ENCODE measurements at places on chromosomes 6 and 20.
A peak's percentile ranks its signal among the peaks of the same experiment; 100 is the strongest.

GRCh38 chr6:14975471-14975817 lies 270.4 kb upstream of the JARID2 start:
- no peak for DNase-seq

DNA sequence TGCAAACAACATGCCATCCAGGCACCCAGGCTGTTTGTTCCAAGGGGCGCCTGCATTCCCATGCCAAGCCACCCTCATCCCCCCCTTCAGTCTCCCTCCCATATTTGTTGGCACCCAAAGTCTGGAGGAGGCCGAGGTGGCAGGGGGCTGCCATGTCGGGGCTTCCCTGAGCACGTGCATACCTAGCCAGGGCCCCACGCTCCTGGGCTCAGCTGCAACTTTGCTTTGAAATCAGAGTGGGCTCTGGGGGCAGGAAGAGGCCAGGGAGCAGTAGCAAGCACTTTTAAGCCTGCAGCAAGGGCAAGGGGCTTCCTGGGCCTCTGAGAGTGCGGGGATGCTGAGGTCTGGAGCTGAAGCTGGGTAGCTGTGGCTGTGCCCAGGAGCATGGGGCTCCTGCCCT lies 655.9 kb upstream of the EYS start:
- no peak for DNase-seq

DNA sequence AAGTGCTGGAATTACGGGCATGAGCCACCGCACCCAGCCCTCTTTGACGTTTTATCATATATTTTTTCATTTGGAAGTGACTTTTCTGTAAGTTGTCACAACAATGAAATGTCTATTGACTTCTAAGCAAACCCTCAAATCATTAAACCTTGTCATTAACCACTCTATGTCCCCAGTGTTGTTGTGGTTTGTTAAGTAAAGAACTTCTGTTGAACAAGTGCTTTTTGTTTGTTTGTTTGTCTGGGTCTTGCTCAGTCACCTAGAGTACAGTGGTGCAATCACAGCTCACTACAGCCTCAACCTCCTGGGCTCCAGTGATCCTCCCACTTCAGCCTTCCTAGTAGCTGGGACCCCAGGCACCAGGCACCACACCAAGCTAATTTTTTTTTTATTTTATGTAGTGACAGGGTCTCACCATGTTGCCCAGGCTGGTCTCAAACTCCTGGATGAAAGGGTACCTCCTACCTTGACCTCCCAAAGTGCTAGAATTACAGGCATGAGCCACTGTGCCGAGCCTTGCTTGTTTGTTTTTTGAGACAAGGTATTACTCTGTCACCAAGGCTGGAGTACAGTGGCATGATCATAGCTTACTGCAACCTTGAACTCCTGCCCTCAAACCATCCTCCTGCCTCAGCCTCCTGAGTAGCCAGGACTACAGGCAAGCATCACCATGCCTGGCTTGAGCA lies 57.6 kb upstream of the LOC128125822 start:
- DNase-seq, result no peak

DNA sequence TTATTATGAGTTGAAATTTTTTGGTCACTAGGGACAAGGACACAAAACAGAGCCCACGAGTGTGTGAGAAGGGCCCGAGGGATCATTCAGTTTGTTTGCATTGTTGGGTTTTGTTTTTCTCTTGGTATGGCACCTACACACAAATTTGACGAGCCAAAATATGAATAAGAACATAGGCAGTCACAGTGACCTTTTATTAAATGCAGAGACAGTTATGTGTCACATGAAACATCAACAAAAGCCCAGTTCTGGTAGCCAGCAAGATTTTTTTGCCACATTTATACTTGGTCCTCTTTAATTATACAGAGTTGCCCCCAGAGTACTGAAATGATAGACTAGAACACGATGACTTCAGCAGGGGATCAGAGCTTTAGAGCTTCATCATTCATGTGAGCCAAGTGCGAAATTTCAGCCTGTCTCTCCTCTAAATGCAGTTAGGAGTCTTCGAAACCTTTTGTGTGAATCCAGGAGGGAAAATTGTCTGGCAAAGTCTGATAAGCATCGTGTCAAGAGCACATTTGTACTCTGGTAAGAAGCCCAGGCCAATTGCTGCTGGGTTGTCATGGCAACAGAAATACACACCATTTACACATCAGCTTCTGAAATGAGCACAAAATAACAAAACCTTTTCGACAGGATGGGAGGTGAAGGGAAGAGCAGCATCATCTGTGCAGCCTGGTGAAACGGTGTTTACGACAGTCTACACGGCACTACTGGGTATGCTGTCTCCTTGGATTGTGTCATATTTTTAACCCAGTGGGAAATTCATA lies 79.2 kb upstream of the RIPOR2 start:
- DNase-seq, result peak; percentile 36

DNA sequence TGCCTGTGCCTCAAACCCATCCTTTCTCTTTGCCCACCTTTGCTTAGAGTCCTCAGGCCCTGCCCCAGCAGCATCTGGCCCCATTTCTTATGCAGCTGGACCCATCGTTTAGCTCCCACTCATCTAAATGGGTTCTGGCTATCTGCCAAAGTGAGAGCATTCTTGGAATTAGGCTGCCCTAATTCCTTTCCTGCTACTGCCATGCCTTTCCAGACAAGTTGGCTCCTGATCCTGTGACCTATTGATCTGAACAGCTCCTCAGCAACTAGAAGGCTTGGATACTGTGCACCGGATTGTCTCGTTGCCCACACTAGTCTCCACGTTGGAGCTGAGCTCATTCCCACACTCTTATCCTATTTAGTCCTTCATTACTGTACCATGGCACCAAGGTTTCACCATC lies 22.9 kb downstream of the DZANK1 start:
- DNase-seq, result no peak

GRCh38 chr6:126657561-126658175 lies 317.8 kb downstream of the CENPW start:
- no peak for DNase-seq

DNA sequence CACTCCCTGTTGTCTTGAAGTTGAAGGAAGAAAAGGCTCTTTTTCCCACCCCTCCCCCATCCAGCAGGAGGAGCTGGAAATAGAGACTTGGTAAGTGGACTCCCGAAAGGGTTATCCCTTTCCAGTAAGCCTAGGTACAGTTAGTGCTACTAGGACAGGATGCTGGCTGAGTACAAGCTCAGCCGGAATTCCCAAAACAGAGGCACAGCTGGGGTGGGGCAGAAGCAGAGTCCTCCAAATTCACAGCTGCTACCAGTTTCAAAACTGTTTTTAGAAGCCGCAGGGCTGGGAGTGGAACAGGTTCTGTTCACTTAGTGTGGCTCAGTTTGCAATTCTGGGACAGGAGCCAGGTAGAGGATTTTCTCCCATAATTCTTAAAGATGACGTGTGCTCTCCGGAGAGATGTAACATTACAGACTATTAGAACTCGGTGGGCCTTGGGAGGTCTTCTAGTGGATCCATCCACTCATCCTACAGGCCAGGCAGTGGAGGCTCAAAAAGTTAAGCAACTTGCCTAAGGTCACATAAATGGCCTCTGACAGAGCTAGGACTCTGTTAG lies 19.0 kb upstream of the UTRN start:
- DNase-seq, result no peak

DNA sequence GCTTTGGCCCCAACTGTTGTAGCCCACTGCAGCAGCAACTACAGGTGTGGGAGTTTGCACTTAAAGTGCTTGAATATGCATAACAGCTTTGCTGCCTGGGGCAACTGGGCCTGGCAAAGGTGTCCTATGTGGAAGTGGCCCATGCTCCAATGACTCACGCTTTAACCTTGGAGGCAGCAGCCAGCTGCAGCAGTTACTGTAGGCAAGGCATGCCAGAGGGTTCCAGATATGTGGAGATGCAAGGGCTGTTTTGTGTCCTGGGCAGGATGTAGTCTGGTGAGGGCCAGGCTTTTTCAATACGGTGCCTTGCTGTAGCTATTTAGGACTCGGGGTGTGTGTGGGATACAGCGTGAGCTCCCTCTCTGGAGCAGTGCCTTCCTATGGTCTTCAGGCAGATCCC lies 150.3 kb downstream of the NKAIN2 start:
- DNase-seq, result no peak

DNA sequence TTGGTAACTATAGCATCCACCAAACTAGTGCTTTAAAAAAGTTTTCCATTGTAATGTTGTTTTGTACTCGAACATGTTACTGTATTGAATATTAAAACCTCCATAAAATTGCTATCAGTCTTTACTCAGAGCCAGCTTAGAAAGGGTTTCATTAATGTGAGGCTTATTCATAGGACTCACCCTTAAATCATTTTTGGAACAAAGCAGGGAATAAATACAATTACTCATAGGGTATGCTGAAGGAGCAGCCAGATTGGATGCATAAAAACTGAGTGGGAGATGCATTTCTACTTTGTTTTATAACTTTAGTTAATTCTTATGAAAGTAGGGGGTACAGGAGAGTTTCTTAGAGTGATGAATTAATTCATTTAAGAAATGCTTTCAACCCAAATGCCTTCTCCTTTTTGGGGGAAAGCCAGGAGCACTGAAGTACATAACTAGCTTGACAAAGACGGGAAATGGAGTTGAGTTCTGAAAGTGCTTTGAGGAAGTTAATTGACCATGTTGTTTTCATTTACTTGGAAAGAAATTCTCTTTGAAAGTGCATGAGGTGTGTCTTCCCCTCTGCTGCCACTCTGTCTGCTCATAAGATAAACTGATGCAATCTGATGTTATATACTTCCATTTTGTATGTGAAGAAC lies 90.3 kb downstream of the RNF144B start:
- no peak for DNase-seq

- peak; percentile 20 for DNase-seq
Measured at GRCh38 chr6:14452567-14453527, 335.3 kb downstream of the CD83 start.

- no peak for DNase-seq
Measured at GRCh38 chr20:24972341-24972740, 20.2 kb downstream of the APMAP start.

DNA sequence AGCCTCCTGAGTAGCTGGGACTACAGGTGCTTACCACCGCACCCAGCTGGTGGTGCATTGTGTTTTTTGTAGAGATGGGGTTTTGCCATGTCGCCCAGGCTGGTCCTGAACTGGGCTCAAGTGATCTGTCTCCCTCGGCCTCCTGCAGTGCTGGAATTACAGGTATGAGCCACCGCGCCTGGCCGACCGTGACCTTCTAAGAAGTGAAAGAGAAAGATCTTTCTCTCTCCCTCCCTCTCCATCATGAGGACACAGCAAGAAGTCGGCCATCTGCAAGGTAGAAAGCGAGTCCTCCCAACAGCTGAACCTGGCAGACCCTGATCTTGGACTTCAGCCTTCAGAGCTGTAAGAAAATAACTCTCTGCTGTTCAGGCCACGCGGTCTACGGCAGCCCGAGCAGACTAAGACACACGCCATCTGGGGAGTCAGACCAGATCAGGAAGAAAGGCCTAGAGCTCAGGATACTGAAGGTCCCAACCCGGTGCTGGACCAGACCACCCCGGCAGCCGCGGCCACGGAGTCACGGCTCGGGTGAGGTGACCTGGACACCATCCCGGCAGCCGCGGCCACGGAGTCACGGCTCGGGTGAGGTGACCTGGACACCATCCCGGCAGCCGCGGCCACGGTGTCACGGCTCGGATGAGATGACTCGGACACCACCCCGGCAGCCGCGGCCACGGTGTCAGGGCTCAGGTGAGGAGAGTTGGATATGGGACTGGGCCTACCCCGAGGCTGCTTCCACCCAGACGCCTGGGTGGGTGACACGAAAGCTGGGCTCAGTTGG lies 9.6 kb downstream of the GMEB2 start:
- DNase-seq, result no peak

DNA sequence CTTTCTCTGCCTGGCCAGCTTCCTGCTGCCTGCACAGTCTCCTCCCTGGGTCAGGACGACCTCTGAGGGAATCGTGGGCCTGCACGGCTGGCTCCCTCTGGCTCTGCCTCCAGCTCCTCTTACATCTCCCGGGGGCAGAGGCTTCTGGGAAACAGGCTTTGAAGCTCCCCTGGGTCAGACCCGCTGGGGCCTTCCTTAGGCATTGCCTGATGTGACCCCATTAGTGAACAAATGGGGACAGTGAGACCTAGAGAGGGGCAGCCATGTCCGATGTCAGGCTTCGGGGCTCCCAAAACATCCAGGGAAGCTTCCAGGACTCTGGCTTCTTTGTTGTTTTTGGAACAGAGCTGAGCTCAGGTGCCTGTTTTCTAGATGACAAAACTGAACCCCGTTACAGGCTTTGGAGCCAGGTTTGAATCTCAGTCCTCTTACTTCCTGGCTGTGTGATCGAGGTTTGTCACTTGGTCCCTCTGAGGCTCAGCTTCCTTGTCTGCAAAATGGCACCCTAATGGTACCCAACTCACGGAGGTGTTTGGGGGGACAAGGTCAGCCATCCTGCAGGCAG lies 94.3 kb downstream of the CEBPB start:
- no peak for DNase-seq

- DNase-seq, result no peak
Measured at GRCh38 chr6:5706124-5707033, 300.3 kb downstream of the NRN1 start.

GRCh38 chr6:112141707-112142106 lies 54.3 kb downstream of the FAM229B start:
- no peak for DNase-seq

GRCh38 chr20:60365882-60366281 lies 407.7 kb downstream of the CDH26 start:
- DNase-seq, result no peak

GRCh38 chr20:31617432-31618104 lies 12.5 kb downstream of the ID1 start:
- no peak for DNase-seq

DNA sequence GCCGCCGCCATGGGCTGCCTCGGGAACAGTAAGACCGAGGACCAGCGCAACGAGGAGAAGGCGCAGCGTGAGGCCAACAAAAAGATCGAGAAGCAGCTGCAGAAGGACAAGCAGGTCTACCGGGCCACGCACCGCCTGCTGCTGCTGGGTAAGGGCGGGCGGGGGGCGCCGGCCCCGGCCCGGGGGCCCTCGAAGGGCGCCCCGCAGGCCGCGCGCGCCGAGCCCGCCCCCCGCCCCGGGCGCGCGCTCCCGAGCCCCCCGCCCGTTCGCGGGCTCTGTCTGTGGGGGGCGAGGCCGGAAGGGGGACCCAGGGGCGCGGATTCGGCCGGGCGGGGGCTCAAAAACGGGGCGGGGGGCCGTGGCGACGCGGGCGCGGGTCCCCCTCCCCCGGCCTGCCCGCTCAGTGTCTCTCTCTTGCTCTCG lies 39.2 kb downstream of the GNAS start:
- peak; percentile 30 for DNase-seq

DNA sequence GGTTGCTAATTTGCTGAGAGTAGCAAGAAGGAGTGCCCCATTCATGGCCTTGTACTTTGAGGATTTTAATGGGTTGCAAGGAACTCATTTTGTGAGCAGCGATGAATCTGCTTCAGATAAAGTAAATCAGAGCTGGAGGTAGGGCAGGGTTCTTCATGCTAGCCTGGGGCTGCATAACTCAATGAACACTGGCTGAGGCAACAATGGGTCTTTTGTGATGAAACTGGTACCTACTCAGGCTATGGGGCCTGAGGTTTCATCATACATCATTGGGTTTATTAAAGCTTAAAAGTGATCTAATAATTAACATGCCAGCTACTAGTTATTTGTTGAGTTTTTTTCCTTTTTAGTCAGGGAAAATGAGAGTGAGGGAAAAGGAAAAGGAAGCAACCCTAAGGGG lies 106.9 kb downstream of the FAM50B start:
- no peak for DNase-seq
